ENCODE measurements at places on chromosomes 2 and 18.

GRCh38 chr2:238908960-238909951 lies 61.4 kb downstream of the TWIST2 start:
- no peak for DNase-seq

DNA sequence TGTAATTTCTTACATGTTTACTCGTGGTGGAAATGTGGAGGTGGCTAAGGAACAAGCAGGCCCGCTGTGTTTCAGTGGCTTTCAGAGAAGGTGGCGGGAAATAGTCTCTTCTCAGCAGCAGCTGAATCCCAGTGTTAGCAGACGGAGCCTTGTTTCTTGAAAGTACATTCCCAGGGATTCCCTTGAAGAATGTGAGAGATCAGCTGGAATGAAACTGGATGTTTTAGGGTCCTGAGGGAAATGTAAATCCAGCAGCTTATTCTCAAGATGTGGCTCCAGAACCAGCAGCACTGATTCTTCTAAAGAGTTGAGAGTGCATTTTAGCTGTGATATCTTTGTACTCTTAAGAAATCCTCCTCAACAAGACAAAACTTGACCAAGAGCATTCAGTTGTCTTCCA lies 59.1 kb downstream of the CDC42EP3 start:
- DNase-seq: no peak

GRCh38 chr2:27356056-27356381 lies 545 bp downstream of the GTF3C2 start:
- no peak for DNase-seq

DNA sequence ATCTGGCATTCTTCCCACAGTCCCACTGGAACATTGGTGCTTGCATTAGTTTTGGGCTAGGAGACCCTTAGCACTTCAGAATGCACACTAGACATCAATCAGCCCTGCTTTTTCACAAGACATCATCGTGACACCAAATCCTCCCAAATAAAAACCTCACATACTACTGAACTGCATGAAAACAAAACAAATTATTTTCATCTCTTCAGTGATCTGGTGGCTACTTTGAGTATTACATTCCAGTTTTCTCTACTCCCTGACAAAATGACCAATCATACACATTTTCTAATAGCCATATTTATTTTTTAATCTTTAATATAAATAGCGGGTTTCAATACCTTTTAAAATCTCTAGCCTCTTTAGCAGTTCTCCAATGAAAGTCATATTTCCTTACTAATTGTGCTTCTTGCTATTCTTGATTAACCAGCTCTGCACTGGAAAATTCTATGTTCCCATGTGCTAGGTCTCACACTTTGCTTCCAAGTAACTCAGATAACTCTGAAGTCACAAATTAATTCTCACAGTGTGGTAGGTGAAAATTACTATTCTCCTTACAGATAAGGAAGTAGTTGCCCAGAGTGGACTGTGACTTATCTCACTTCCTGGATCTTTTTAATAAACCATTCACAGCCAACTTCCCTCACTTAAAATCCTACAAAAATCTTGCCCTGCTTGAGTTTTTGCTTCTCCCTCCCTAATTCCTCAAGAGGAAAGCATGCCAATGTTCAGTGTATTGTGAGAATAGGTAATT lies 82.5 kb upstream of the EPB41L3 start:
- no peak for DNase-seq

DNA sequence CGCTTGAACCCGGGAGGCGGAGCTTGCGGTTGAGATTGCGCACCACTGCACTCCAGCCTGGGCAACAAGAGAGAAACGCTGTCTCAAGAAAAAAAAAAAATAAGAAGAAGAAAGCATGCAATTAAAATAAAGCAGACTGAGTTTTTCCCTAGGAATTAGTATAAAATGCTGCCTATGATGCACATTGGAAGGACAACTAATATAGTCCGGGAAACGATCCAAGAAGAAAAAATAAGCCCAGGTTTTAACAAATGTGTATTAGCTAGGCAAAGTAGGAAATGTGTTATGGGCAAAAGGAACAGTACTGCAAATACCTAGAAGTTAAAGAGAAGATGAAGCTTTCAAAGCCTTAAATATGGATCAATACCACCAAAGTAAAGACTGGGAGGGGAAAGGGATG lies 64.0 kb downstream of the SPIRE1 start:
- no peak for DNase-seq

DNA sequence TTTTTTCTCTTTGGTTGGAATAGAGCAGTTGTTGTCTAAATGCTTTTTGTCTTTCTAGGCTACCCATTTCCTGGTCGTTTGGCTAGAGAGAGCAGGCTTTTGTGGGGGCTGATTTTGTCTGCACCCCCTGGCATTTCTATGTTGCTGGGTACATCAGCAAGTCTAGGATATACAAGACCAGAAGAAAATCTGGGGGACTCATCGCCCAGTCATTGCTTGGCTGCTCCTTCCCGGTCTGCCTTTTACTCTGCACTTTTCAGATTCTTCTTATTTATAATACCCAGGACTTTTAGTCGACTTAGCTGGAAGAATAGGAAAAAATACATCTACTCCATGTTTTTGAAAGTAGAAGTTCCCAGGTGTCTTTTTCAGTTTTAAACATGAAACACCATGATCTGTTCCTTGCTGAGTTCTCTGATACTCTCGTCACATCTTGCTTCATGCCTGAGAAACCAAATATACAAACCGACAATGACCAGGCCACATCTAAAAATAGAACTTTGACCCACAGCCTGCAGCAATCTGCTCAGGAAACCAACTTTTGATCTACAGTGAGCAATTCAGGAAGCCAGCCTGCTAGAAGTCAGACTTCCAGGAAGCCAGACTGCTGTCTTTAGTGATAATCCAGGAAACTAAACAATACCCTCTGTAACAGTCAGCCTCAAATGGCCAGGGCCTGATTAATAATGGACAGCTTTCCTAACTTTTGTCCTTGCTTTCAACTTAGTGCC lies 163.8 kb upstream of the MEX3C start:
- DNase-seq: no peak
